Ammon's horn (tissue), 1 donor: ENCODE measurements at places on chromosomes 1 and 21.

DNA sequence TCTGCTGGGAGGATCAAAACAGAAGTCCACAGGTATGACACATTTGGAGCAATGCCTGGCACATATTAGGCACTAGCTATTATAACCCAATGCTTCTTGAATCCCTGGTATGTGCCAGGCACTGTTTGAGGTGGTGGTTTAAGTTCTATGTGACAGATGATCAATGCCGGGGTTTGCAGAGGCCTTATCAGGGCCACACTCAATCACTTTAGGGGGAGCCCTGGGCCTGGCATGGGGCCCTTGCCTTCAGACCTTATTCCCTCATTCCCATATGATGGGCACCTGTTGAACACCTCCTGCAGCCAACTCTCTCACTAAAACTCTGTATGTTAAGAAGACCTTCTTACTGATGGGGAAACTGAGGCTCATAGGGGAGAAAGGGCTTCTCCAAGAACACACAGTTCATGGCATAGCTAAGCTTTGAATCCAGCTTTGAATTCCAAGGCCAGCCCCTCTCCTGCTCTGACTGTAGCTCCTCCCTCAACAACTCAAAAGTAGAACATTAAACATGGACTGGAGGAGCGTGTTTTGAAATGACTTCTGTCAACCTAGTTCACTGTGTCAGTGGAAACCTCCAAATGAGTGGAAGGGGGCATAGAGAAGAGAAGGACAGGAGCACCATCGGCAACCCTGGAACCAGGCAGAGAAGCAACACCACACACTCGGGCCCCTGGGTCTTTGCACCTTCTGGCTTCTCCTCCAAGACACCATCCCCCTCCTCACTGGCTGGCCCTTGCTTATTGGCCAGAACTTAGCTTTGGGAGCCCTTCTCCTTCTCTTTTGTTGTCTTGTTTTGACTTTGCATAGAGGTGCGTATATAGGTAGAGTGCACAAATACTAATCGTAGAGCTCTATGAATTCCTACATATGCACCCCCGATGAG, 6.6 kb upstream of the IFFO2 start:
- no peak for DNase-seq

GRCh38 chr1:119144813-119145212, 4.4 kb upstream of the WARS2 start:
- no peak for DNase-seq

- DNase-seq, result peak; percentile 33
Observed at GRCh38 chr1:187928288-187928687, 1099.5 kb downstream of the PLA2G4A start.

DNA sequence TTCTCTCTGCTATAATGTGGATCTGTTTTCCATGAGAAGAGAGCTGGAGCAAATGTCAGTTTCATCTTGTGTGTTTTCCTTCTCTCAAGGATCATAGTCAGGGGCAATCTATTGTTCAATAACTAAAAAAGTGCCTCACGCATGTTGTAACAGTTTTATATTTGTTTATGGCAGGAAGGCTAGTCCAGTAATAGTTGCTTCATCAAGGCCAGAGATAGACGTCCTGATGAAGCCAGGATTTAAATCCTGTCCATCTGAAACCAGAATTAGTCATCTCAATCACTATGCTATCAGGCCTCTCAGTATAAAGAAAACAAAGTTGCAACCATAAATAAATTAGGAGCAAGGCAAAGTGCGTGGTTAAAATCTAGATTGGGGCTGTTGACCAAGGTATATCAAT, 30.2 kb upstream of the DUSP10 start:
- DNase-seq, result no peak

DNA sequence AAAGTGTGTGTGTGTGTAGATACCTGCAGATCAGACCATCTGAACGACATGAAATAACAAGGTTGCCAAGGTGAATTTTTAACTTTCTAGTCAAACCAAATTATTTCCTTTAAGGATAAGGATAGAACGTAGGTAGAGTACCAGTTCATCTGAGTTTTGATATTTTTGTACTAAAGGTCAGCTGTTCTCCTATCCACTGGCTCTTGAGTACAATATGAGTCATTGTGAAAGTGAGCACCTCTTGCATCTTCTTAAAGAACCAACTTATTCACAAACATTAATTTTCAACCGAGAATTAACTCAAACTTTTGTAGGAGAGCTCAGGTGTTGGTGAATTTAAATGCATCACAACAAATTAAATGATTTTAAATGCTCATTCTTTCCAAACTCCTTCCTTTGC, 71.5 kb downstream of the IFI44 start:
- no peak for DNase-seq

DNA sequence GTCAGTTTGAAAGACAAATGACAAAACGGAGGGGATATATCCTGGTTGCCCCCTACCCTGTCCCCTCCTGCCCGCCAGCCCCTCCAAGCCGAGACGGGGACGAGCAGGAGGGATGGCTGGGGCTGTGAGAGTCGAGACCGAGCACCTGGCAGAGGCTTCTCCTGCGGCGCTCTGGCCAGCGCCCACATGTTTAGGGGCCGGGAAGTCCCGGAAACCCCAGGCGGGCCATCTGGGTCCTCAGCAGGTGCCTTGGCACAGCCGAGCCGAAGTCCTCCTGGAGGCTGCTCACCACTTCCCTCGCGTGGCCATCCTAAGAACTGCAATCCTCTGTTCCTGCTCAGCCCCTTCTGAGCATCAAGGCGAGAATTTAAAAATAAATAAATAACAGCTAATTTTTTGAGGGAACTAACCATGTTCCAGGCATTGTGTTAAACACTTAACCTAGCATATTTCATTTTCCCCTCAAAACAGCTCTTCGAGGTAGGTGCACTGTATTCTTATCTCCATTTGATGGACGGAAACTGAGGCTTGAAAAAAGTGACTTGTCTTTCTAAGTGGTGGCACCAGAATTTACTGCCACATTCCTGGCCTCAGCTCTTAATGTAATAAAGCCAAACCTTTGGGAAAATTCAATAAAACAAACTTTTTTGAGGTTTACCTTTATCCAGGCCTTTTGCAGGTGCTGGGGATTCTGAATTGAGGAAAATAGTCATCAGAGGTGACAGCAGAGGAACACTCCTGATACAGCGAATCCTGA, 3.5 kb upstream of the RIMS3 start:
- DNase-seq, result peak; percentile 88

- DNase-seq, result no peak
Observed at GRCh38 chr1:9731561-9731960, 80.0 kb downstream of the PIK3CD start.
